ENCODE measurements at places on chromosomes 11 and 22.

DNA sequence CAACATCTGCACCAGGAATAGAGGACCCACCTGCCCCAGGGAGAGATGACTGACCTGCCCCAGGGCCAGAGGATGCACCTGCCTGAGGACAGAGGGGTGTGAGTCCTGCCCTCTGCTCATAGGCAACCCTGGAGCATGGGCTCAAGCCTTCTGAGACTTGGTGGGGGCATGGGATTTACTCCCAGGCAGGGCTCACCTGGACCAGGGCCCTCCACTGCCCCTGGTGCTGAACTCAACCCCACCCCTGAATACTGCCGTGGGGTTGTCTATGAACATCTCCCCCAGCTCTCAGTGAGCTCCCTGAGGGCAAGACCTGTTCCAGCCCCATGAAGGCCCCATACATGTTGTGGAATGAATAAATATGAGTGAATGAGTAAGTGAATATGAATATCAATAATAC, 33.8 kb upstream of the MUC5AC start:
- DNase-seq: no peak

GRCh38 chr11:130031945-130032344, 29.3 kb upstream of the PRDM10 start:
- no peak for DNase-seq

- peak; percentile 47 for DNase-seq
Observed at GRCh38 chr11:612201-612960, 3.4 kb downstream of the IRF7 start.

- DNase-seq: no peak
Observed at GRCh38 chr11:76124905-76125770, 81.2 kb downstream of the WNT11 start.

GRCh38 chr22:48258064-48258701, 1495.7 kb downstream of the TBC1D22A start:
- DNase-seq: no peak

GRCh38 chr11:45662665-45663485, 2.5 kb downstream of the CHST1 start:
- no peak for DNase-seq

GRCh38 chr11:92053216-92053615, 171.4 kb upstream of the FAT3 start:
- DNase-seq: no peak

DNA sequence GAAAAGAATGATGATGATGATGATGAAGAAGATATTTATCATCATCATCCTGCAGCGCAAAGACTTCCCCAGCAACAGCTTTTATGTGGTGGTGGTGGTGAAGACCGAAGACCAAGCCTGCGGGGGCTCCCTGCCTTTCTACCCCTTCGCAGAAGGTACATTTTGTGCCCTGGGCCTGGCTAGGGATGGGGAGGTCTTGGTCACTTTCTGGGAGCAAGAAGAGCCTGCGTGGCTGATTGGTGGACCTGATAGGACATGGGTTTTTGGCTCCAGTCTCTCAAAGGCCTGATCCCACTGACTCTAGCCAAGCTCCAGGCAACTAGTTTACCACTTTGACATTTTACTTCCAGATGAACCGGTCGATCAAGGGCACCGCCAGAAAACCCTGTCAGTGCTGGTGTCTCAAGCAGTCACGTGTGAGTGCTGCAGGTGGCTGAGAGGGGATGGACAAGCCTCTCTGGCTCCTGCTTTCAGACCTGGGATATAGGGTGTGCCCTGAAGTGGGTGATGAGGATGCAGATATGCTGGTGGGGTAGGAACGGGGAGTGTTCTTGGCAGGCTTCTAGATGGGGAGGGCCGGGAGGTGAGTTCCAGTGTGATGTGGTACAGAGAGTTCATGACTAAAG, 5.3 kb downstream of the SIDT2 start:
- no peak for DNase-seq

- no peak for DNase-seq
Observed at GRCh38 chr11:119791701-119792151, 62.7 kb upstream of the NECTIN1 start.

GRCh38 chr11:120337355-120338106, 1.3 kb downstream of the ARHGEF12 start:
- DNase-seq: peak; percentile 61

- no peak for DNase-seq
Observed at GRCh38 chr11:67295846-67296245, 6.7 kb downstream of the ANKRD13D start.

GRCh38 chr11:82899186-82899820, 927 bp downstream of the PRCP start:
- DNase-seq: no peak

DNA sequence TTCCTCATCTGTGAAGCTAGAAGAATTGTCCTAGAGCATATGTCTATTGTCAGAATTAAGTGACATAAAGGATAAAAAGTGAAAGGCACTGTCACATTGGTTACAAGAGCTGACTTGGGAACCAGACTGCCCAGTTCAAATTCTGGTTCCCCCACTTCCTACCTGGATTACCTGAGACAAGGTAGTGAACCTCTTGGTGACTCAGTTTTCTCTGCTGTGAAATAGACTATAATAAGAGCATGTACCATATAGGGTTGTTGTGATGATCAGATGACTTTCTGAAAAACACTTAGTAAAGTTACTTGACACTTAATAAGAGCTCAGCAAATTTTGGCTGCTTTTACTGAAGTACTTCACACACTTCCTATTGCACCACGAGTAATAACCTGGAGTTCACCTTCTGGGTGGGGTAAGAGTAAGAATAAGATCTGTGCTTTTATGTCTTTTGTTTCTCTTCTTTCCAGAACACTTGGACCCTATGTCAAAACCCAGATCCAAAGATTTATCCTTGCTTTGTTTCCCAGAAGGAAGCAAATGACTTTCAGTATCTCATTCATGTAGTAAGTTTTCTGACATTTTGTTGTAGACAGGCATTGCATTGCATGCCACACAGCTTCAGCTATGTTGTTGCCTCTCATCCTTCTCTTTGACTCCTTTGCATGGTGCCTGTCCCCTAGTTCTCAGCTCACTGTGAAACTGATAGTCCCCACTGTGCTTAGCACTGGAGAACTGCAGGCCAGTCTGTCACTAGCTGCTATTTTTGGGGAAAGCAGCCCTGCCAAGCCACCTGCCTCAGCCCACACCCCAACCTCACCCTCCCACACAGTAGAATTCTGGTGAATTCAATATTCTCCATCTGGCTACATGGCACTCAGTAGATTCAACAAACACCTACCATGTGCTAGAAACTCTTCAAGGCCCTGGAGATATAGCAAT, 121.8 kb upstream of the POU2AF2 start:
- no peak for DNase-seq

DNA sequence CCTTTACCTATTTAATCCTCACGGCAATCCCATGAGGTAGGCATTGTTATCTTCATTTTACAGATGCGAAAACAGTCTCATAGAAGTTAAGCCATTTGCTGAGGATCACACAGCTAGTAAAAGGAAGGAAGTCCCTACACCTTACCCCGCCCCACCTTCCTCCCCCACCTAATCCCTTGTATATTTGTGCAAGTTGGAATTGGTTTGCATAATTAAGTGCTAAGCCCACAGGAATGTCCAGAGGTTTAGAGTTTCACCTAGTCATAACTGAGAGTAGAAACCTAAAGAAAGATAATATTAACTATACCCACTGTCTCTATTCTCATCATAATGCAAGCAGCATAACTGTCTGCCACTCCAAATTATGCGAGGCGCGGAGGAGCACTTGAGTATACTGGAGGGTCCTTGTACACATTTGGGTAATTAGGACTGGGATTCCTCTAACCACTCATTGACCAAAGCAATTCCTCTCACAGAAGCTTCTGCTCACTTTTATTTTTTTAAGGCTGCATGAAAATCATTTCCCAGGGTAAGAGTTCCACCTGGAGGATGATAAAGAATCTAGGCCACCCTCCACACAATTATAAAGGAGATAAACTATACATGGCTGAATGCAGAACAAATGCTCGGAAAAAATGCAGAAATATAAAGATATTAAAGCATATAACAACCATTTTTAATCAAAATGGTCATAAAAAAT, 199.9 kb downstream of the FAM181B start:
- no peak for DNase-seq

DNA sequence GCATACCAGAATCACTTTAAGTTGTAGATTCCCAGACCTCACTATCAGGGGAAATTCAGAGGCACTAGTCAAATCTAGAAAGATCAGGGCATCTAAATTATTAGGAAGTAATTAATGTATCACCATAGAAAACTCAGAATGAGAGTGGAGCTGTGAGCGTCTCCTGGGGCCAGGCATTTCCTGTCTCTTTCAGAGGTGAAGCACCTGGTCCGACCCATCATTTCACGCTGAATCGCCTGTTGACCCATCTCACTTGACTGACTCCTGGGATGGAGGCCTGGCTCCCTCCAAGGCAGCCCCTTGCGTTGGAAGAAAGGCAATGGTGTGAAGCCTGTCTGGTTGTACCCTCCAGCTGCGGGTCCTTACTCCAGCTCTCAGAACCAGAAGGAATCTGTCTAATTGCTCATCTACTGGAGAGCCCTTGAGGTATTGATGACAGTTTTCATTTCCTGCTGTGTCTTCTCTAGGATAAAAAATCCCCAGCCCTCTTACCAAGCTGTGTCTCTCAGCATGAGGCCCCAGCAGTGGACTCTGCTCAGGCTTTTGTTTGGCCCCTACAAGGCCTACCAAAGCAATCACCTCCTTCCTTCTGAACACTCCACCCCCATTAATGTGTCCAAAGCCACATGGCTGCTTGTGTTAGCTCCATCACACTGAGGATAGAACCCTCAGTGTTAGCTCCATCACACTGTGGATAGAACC, 93.2 kb upstream of the SYT13 start:
- DNase-seq: no peak

- no peak for DNase-seq
Observed at GRCh38 chr11:1643146-1643690, 13.6 kb downstream of the KRTAP5-5 start.

GRCh38 chr22:44317886-44318637, 5.3 kb upstream of the SHISAL1 start:
- no peak for DNase-seq

GRCh38 chr11:13644997-13645687, 23.3 kb upstream of the FAR1 start:
- no peak for DNase-seq

DNA sequence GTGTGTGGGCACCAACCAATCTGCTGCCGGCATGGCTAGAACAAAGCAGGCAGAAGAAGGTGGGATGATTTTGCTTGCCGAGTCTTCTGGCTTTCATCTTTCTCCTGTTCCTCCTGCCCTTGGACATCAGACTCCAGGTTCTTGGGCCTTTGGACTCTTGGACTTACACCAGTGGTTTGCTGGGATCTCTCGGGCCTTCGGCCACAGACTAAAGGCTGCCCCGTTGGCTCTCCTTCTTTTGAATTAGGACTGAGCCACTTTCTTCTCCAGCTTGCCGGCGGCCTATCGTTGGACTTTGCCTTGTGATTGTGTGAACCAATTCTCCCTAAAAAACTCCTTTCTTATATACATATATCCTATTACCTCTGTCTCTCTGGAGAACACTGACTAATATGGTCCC, 128.1 kb upstream of the TEAD1 start:
- no peak for DNase-seq

DNA sequence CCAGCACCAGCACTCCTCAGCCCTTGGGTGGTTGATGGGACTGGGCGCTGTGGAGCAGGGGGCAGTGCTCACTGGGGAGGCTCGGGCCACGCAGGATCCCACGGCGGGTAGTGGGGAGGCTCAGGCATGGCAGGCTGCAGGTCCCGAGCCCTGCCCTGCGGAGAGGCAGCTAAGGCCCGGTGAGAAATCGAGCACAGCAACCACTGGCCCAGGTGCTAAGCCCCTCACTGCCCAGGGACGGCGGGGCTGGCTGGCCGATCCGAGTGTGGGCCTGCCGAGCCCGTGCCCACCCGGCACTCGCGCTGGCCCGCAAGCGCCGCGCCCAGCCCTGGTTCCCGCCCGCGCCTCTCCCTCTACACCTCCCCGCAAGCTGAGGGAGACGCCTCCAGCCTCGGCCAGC, 56.0 kb upstream of the ZNF195 start:
- no peak for DNase-seq

DNA sequence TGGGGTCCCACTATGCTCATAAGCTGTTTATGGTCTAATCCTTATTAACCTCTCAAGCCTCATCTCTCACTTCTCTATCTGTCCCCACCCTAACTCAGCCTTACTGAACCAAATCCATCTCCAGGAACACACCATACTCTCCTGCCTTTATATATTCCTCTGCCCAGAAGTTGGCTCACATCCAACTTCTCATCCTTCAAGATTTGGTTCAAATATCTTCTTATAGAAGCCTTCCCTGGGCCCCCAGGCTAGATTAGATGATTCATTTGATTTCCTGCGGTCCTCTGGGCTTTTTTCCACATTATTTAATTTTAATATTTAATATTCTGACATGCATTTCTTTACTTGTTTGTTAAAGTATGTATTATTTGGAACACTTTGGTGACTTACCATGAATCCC, 23.2 kb downstream of the MEI1 start:
- DNase-seq: no peak

- no peak for DNase-seq
Observed at GRCh38 chr11:117839380-117839881, 14.9 kb upstream of the FXYD2 start.

DNA sequence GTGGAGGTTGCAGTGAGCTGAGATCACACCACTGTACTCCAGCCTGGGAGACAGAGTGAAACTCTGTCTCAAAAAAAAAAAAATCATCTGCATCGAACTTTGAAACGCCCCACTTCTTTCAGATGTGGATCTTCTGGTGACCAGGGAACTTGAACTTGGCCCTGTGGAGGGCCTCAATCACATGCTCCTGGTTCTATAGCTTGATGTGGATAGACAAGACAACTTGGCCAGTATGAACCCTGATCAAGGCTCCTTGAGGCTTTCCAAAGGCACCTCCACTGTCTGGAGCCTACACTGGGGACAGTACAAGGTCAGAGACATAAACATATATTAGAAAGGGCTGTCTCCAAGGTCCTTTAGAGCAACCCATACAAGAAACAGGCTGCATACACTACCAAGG, 30.6 kb downstream of the RAB30 start:
- DNase-seq: no peak

DNA sequence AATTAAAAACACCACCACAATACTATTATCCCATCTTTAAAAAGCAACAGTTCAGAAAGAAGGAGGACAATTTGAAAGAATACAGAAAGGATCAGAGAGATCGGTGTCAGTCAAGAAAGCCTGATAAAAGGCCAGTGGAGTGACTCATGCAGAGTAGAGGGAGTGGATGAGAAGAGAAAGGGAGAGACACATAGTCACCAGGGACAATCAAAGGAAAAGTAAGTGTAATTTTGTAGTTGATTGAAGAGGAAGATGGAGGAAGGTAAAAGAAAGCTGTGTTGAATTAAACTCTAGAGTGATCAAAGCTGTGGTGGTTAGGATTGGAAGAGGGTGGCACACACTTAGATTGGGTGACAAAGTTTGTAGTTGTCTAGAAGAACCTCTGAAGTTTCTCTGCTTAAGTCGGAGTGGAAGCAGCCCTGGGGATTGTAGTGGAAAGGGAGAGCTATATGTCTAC, 14.1 kb downstream of the SPECC1L start:
- DNase-seq: peak; percentile 87

Measured in SW480 (cell line).